ENCODE measurements at places on chromosomes 12 and 14. TPM values are rescaled to one million over a fixed set of nuclear protein-coding genes. Genes with fewer than 3 reads are reported as not detected.

CMA1 gene
- total RNA-seq = 0.25 TPM

A2M gene
- not detected for total RNA-seq

TAS2R20 gene
- total RNA-seq = 2.5 TPM

SMCO2 gene
- 1.4 TPM for total RNA-seq

RDH16 gene
- 0.30 TPM for total RNA-seq

IL26 gene
- total RNA-seq = 0.30 TPM

ABCB9 gene
- total RNA-seq = 5.4 TPM

KRT85 gene
- not detected for total RNA-seq

TMEM30B gene
- 0.46 TPM for total RNA-seq

ACOT4 gene
- 0.57 TPM for total RNA-seq

LRRC23 gene
- 4.7 TPM for total RNA-seq

LRRC9 gene
- not detected for total RNA-seq

OTOGL gene
- 0.16 TPM for total RNA-seq

LRRC43 gene
- total RNA-seq = 1.6 TPM

VWF gene
- total RNA-seq = not detected

SIX1 gene
- total RNA-seq = 0.48 TPM

METAP2 gene
- total RNA-seq = 113 TPM

NELL2 gene
- 10.2 TPM for total RNA-seq

CHGA gene
- not detected for total RNA-seq

CD69 gene
- 72.2 TPM for total RNA-seq

COCH gene
- 1.9 TPM for total RNA-seq

TPH2 gene
- total RNA-seq = not detected

LRP1-AS gene
- total RNA-seq = not detected

CNTN1 gene
- not detected for total RNA-seq

DIABLO gene
- total RNA-seq = 54.7 TPM

ANO2 gene
- total RNA-seq = not detected

ERP27 gene
- 4.7 TPM for total RNA-seq

CDCA3 gene
- 42.1 TPM for total RNA-seq

IL31 gene
- total RNA-seq = 54.3 TPM

TMEM132C gene
- total RNA-seq = not detected

PMEL gene
- total RNA-seq = 0.32 TPM

SLC6A12 gene
- 0.37 TPM for total RNA-seq

ZNF891 gene
- 2.0 TPM for total RNA-seq

C14orf39 gene
- not detected for total RNA-seq

OR6C2 gene
- total RNA-seq = not detected

GRIN2B gene
- total RNA-seq = not detected

TRAF3 gene
- 72.9 TPM for total RNA-seq

RASSF9 gene
- total RNA-seq = not detected

FLRT2 gene
- total RNA-seq = not detected

OTUB2 gene
- 2.3 TPM for total RNA-seq

LUM gene
- total RNA-seq = not detected

CPNE6 gene
- not detected for total RNA-seq

HOXC12 gene
- total RNA-seq = not detected

DACT1 gene
- 7.8 TPM for total RNA-seq

KRT72 gene
- total RNA-seq = not detected

BCL2L2 gene
- 9.3 TPM for total RNA-seq

FBXO21 gene
- 24.3 TPM for total RNA-seq

KLHL33 gene
- total RNA-seq = not detected

POTEG gene
- not detected for total RNA-seq

NRIP2 gene
- not detected for total RNA-seq

FAM161B gene
- total RNA-seq = 0.57 TPM

GNB3 gene
- total RNA-seq = 1.2 TPM

CDKN1B gene
- 49.0 TPM for total RNA-seq
